Pulmonary artery endothelial cell (primary cell): ENCODE measurements at places on chromosomes 3 and 15. TPM values are rescaled to one million over a fixed set of nuclear protein-coding genes. Genes with fewer than 3 reads are reported as not detected.

DNA sequence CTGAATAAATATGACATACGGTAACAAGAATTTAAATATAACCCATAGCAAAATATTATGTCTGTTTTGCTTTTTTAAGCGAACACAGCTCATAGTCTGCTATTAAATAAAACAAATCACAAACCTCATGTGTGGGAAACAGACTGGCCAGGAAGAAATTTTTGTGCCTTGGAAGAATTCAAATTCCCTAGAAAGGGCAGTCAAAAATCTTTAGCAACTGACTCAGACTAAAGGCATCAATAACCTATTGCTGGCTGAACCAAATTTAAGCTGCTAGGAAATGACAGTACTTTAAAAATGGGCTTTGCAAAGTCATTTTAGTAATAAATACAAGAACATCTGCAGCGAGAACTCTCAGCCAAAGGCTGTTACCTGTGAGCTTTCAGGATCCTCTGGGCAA is 151.4 kb downstream of the PLD1 start:
- no peak for DNase-seq

CILP gene
- not detected in 2 replicates for total RNA-seq

DNA sequence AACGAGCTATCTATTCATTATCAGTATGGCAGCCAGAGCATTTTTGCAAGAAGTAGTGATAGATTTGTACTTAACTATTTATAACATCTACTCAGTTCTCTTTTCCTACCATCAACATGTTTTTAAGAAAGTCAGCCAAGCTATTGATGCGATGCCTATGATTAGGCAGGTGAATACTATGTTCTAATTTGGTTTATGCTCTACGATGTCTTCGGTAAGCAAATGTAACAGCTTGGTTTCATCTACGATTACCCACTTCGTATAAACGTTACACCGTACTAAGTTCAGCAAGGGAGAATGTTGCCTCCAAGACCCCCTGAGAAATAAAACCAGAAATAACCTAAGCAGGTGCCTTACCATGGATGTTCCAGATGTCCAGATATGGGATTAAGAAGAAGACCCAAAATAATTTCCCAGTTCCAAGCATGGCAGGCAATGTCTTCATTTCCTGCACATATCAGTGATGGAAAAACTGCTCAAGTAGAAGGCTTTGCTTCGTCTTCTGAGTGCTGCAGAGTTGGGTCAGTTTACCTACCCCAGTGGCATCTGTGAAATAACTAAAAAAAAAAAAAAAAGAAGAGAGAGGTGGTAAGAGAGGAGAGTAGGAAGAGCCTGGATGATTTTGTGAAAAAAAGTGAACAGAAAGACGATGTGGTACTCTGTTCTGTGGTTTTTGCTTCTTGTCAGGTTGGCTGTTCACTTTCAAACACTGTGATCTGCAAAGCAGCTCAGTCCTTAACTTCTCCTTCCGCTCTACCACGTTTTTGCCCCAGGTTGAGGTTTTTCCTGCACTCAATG is at the start of gene BTLA:
BTLA (minus strand) TSS at position 559 of the 798 bp plus-strand sequence; CDS start at position 445, 114 bp downstream.
- no peak for DNase-seq

DNA sequence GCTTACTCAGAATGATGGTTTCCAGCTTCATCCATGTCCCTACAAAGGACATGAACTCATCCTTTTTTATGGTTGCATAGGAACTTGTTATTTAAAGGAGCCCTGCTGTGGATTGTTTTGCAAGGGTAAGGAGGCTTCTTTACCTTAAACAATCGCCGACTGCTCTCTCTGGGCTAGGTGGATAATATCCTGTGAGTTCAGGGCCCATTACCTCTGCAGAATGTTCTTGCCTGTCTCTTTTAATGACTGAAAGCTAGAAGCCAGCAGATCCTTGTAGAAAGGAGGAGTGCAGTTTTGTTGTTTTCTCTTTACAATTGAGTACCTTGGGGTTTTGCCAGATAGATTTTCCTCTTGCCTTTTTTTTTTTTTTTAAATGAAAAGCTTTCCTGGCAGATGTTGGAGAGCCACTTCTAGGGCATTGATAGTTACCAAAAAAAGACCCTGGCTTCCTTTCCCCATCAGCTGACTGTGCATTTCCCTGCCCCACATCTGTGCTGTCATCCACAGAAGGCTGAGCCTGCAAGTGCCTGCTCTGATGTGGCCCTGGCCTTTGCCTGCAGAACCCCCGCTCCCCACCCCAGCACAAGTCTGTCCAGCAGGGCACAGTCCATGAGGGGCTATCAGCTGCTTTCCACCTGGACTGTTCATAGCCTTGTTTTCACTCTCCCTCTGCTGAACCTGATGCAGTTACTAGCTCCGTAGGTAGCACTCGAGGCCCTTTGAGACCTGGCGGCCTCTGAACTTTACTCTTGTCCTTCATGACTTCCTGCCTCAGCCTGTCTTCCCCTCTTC is 113.1 kb downstream of the CHCHD6 start:
- no peak for DNase-seq

DNA sequence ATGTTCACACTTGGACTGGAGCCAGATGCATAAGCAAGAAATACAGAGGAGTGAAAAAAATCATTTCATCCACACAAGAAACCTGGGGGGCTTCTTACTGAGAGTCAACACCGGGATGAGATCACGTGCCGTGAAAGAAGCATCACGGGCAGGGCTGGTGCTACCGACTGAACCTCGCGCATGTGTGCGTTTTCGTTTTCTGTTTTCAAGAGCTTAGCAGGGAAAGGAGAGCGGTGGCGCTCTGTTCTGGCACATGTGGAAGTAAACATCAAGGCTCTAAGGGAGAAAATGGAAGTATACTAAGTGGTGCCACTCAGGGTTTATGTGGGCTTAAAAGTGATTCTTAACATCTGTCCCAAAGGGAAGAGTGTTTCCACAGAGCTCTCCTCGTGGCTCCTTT is 55.9 kb downstream of the VGLL4 start:
- no peak for DNase-seq
